ENCODE measurements at places on chromosomes 4 and X.
A peak's percentile ranks its signal among the peaks of the same experiment; 100 is the strongest.

DNA sequence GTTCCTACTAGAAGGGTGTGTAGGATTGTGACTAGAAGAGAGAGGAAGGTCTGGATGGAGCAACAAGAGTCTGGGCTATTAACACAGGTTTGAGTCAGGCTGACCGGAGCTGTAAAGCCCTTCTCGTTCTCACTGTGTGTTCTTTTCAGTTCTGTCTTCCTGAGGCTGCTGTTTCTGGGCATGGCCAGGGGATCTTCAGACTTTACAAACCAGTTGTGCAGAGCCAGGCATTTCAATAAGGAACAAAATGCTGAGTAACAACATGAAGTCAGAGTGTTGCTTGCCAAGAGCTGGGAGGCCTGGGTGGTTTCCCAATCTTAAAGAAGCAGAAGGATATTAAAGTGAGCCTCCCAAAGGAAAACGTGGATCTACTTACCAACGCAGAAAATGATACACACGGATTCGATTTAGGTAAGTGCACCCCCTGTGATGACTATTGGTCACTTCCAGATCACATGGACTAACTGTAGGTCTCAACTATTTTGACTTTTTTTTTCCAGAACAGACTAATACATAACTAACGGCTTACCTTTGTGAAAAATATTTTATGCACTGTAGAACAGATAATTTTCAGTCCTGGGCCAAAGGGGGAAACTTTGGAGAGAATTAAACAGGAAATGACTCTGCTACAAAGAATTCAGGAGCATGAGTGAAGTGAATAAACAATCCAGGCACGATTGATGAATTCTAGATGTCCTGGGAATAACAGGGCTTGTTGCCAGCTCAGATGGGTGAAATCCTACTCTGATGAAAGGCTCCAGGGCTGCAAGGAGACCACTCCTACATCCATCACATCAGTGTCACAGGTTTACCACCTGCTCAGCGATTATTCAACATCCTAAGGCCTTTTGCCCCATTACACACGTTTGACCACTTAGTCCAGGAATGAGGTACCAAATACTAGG lies 94.5 kb downstream of the ANXA3 start:
- DNase-seq, result no peak

DNA sequence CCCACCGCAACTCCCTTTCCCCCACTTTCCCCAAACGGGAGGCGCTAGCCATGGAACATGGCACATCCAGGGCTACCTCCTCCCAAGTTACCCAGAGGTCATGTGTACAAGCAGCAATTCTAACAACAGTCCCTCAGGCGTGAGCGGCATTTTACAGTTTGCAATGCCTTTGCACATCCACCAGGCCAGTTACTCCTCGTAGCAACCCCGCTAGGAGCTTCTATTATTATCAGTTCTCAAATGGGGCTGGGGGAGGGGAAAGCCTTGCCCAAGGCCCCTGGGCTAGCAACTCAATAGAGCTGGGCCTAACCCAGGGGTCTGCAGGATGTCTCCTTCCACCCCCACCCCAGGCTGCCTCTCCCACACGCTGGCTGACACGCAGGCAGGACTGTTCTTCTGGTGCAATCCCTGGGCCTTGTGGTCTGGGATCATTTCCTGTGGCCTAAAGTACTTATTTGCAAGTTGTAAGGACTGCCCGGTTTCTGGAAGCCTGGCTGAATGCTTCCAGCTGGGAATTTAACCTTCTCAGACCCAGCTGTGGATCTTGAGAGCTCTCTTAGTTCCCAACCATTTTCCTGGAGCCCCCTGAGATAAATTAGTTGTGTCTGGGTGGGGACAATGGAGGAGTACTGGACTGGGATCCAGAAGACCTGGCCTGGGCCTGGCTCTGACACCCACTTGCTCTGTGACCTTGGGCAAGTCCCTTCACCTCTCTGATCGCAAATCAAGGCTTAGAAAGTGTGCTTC lies 27.7 kb downstream of the PJA1 start:
- DNase-seq, result peak; percentile 49

DNA sequence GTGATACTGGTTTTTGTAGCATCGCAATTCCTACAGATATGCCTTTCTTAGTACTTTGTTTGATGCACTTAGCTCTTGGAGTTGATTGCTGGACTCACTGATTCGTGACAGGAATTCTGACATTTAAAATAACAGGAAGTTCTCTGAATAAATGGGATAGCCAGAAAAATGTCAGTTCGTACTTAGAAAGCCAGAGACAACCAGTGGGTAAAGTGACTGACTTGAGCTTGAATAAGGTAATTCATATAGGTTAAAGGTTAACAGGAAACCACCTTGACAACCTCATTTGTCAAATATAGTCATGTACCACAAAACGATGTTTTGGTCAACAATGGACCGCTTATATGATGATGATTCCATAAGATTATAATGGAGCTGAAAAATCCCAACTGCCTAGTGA lies 181.4 kb downstream of the RPA4 start:
- DNase-seq, result no peak

GRCh38 chr4:140031061-140031460 lies 122.9 kb downstream of the MAML3 start:
- no peak for DNase-seq

DNA sequence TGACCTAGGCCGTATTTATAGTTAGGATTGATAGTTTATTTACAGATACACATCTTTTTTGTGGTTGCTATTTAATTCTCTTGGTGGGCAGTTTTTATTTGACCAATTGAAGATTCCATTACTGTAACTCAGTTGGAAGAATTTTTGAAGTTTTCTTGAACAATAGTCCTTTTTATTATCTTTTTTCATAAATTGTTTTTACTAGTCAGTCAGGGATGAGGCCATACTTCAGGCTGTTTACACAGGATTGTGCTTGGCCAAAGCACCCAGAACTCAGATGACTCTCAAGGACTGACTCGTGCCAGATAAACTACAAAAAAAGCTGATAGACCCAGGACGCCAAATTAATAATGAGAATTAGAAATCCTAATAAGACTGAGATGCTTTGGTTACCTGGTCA lies 7.0 kb downstream of the HERC3 start:
- no peak for DNase-seq

- DNase-seq, result no peak
Measured at GRCh38 chrX:151365579-151365978, 31.4 kb upstream of the VMA21 start.

- DNase-seq, result no peak
Measured at GRCh38 chr4:184324939-184325477, 107.3 kb upstream of the ENPP6 start.

GRCh38 chr4:80162418-80162817 lies 34.9 kb upstream of the PRDM8 start:
- DNase-seq, result no peak

- DNase-seq, result no peak
Measured at GRCh38 chrX:22689290-22689689, 310.5 kb upstream of the DDX53 start.

Data from H9 (cell line).